ENCODE measurements at places on chromosomes 12 and 14.
A peak's percentile ranks its signal among the peaks of the same experiment; 100 is the strongest.

DNA sequence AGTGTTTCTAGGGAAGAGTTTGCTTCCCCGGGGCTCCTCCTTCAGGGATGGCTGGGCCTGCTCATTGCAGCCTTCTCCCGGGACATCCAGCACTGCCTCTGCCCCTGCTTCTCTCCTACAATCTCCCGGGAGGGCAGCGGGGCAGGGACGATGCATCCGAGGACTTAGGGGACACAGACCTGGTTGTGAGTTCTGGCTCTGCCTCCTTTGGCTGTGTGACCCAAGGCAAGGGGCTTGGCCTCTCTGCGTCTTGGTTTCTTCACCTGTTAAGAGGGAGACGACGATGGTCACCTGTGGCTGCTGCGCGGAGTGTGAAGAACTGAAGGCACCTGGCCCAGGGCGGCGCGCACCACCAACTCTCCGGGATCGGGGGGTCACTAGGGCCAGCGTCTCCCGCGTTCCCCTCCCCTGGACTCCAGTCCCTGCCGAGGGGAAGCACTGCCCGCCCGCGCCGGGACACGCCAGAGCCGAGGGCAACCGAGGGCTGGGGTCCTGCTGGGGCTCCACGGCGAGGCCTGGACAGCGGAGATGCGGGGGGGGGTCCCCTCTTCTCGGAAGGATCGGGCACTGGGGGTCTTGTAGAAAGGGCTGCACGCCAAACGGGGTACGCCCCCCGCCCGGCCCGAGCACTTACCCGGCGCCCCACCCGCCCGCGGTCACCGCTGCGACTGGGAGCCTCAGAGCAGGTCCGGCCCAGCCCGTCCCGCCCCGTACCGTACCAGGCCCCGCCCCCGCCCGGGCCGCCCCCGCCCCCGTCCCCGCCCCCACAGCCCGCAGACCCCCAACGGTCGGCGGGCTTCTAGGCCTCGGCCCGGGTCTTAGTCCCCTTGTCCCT, at the start of gene HVCN1:
Gene HVCN1 (minus strand): TSS at position 670 of the 835 bp plus-strand sequence. CDS start 5,870 bp downstream, outside the sequence.
- DNase-seq: no peak

DNA sequence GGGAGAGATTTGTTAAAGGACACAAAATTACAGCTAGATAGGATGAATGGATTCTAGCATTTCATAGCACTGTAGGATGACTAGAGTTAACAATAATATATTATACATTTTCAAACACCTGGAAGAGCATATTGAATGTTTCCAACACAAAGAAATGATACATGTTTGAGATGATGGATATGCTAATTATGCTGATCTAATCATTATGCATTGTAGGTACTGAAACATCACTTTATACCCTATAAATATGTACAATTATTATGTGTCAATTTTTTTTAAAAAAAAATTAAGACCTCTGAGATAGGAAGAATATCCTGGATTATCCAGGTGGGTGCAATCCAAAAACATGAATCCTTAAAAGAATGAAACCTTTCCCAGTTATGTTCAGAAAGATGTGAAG, 100.3 kb upstream of the CPNE8 start:
- no peak for DNase-seq

DNA sequence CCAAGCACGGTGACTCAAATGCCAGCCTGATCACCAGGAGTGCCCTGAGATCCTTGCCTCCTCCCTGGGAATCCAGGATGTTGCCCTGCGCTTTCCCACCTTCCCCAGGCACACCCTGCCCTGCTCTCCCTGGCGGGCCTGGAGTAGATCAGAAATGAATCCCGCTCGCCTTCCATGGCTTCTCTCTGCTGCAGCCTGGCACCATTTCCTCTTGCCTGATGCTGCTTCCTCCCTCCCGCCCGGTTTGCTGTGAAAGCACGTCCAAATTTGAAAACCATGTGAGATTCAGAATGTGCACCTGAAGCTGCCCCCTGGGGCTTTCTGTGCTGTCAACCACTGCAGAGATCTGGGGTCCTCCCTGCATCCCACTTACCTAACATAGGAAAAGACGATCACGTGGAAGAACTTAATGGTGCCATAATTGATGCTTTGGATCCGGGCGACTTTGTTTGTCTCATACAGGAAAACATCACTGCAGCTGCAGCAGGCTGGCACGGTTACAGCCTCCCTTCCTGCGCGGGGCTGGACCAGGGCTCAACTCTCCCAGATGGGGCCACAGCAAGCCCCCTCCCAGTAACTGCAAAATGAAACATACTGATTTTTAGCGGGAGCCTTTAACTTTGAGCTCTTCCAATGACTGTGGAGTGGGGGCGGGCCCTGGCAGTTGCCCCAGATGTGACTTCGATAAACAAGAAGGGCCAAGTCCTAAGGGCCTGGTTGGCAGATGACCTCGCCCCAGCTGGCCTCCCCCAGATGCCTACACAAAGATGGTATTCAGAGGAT, 24.9 kb upstream of the C12orf76 start:
- DNase-seq: peak; percentile 40

GRCh38 chr12:92516277-92516600, 186.6 kb upstream of the PLEKHG7 start:
- DNase-seq: peak; percentile 34

GRCh38 chr12:31899109-31899508, 60.1 kb upstream of the RESF1 start:
- DNase-seq: no peak

DNA sequence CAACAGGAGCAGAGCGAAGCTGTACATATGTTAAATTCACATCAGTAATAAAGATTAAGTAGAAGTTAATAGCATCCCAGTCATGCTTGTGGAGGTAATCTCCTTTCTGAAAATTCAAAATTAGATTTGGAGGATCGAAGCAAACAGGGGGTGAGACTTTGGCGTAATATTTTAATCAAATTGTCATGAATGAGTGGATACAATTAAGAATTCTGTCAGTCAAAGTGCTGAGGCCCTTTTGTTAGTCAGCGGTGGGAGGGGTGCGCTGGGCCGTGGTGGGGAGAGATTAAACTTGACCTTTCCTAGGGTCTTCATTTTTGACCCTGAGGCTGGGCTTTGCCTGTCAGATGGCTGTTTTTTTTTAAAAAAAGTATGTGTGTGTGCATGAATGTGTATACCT, 226.7 kb downstream of the VRK1 start:
- DNase-seq: no peak

DNA sequence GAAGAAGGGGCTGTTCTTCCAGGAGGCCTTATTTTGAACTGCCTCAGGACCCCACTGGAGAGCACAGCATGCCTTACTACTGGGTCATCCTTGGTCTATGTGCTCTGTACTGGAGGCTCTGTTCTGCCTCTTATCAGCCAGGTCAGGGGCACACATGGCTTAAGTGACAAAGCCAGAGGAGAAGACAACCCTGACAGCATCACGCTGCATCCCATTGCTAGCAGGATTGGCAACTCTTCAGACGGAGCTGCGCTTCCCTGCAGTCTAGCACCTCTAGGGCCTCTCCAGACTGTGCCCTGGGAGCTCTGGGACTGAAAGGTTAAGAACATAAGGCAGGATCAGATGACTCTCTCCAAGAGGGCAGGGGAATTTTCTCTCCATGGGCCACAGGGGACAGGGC, 17.3 kb upstream of the TIGAR start:
- no peak for DNase-seq

- peak; percentile 67 for DNase-seq
Measured at GRCh38 chr12:94603434-94604365, 46.7 kb downstream of the TMCC3 start.

- DNase-seq: no peak
Measured at GRCh38 chr14:64442300-64442988, 22.9 kb upstream of the AKAP5 start.

DNA sequence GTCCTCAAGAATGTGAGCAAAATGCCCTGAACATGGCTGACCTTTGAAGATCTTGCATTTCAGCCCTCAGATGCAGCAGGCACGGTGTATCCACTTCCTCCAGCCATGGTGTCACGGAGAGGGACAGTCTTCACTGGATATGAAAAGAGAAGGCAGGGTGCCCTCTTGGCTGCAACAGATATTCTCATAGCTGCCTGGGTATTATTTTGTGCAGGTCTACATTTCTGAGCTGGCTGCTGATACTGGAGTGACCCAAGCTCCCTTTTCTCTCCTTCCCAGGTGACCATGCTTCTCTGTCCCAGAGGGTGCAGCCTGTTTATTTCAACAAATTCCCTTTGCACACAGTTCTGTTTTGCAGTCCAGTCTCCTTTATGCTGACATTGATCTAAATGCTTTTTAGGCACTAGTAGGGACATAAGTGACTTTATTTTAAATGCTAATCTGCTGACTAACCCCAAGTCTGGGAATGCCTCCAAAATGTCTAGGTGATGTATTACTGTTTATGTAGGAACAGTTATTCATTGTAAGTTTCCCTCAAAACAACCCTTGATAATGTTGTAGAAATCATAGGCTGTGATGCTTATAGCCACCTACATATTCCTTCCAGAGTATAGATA, 17.4 kb upstream of the PYGL start:
- no peak for DNase-seq

- DNase-seq: no peak
Measured at GRCh38 chr12:69466867-69467266, 3.3 kb upstream of the FRS2 start.

- no peak for DNase-seq
Measured at GRCh38 chr12:18646286-18646890, 91.4 kb downstream of the PLCZ1 start.

DNA sequence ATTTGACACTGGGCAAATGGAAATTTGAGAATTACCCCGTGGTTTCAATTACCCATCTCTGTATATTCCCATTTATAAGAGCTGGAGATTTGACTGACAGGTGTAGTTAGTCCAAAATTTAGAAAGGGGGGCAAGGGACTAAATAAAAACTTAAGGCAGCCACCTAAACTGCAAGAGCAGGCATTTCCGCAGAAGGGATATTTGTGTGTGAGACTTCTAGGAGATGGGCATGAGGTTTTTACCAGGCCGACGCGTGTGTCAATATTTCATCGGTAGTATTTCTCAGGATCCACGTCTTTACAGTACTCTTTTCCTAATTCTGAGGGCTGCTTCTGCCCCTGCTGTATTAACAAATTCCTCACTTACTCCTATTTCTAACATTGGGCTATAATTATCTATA, 1.4 kb downstream of the FAR2 start:
- DNase-seq: no peak

DNA sequence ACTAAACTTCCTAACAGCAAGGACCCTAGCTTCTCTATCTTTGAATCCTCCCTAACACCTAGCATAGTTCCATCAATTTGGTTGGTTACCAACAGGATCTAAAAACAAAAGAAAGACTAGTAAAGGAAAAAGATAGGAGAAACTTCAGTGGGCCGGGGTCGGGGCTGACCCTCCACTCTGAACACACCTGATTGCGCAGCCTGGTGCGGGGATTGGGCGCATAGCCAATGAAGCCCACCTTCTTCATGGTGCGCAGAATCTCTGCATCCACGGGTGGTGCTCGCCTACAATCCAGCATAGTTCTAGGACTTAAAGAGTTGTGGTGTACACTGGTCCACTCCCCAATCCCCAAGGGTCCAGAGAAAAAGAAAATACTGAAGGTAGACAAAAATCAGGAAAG, 7.7 kb downstream of the PAN2 start:
- no peak for DNase-seq

DNA sequence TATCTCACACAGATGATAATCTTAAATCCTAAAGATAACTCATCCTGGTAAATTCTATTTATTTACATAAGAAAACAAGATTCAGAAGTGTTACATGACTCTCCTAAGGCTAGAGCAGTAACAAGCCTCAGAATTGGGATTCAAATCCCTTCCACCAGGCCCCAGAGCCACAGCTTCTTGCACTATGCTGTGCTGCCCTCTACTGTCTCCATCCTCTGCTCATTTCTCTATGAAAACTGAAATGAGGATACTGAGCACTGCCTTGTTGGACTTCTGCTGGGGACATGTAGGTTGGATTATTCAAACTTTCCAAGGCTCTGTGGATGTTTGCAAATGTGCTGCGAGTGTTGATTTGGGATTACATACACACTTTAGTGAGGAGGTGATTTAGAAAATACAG, 23.5 kb upstream of the C12orf50 start:
- DNase-seq: peak; percentile 7

DNA sequence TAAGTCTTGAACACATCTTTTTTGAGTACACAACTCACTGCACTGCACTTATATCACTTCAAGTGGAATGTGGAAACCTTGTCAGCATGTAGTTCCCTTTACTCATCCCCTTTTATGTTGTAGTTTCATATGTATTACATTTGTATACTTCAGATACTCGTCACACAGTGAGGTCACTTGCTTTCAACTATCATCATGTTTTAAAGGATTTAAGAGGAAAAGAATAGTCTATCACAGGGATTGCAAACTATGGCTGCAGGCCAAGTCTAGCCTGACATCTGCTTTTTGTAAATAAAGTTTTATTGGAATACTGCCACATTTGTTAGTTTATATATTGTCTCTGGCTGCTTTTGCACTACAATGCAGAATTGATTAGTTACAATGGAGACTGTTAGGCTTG, 24.3 kb downstream of the CNOT2 start:
- no peak for DNase-seq

- DNase-seq: no peak
Measured at GRCh38 chr14:100376751-100377171, 53.6 kb downstream of the SLC25A47 start.

DNA sequence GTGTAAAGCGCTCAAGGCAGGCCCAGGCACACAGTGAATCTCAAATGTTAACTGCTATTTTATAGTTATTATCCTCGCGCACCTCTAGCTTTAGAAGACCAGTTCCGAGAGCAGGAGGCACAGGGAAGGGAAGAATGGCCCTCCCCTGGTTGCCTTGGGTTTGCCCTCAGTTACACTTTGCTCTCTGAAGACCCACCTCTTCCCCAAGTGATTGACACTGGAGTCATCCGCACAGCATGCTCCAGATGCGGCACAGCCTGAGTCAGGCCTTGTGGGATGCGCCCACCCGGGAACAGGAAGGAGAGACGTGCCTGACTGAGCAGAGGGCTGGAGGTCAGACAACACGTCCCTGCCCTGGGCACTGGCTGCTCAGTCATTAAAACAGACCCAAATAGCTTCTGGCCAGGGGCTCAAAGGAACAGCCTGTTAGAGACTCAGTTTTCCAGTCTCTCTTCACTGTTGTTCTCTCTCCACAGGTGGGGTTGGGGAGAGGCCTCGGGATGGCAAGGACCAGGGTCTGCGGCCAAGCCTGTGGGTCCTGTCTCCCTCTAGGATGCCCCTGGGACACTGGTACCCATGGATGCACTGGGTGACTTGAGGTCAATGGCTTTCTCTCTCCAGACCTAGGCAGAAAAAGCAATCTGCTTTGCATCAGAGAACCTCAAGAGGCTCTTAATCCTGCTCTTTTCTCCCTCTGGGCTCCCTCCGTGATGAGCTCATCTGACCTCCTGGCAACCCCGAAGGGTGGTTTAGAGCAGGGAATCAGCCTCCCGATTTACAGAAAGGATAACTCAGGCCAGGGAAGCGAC, 13.6 kb upstream of the MLXIP start:
- DNase-seq: no peak

GRCh38 chr12:53078425-53079225, 565 bp downstream of the SPRYD3 start:
- DNase-seq: peak; percentile 57

GRCh38 chr12:47184229-47184628, 104.5 kb upstream of the AMIGO2 start:
- no peak for DNase-seq

Measured in stimulated activated CD4-positive, alpha-beta T cell treated with anti-CD3 and anti-CD28 coated beads, Interleukin-2, amount 100 ng/mL, for 24 hours (primary cell).